ENCODE measurements at places on chromosomes 11 and 22.

DNA sequence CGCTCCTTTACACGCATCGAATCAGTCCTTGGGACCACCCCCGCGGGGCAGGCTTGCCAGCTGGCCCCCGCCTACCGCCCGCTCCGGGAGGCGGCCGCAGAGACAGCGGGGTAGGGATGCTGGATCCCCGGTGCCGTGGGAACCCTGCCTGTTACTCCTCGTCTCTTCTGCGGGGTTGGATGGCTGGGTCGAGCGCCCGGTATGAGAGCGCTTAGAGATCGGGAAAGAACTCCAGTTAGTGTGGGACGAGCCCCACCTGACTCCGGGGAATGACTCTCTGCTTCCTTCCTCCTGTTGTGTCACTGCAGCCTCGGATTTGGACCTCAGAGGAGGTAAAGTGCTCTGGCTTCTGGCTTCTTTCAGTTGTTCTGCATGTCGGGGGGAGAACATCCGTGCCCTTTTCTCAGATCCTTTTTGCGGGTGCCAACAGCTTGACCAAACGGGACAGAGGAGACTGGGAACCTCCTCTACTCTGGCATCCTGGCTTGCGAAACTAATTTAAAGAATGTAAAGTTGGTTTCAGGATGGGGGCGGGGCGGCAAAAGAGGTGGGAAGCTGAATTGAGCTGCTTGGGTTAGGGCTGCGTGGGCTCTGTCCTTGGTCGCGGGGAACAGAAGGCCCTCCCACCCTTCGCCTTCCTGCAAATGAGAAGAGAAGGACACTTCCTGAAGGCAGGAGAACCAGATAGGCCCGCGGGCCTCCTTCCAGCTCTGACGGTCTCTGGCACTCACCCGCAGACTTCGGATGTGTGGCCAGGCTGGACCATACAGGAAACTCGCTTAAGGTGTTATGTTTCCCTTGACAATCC, 938 bp downstream of the LAYN start:
- DNase-seq: no peak

GRCh38 chr11:828506-829175, 922 bp downstream of the CRACR2B start:
- no peak for DNase-seq

DNA sequence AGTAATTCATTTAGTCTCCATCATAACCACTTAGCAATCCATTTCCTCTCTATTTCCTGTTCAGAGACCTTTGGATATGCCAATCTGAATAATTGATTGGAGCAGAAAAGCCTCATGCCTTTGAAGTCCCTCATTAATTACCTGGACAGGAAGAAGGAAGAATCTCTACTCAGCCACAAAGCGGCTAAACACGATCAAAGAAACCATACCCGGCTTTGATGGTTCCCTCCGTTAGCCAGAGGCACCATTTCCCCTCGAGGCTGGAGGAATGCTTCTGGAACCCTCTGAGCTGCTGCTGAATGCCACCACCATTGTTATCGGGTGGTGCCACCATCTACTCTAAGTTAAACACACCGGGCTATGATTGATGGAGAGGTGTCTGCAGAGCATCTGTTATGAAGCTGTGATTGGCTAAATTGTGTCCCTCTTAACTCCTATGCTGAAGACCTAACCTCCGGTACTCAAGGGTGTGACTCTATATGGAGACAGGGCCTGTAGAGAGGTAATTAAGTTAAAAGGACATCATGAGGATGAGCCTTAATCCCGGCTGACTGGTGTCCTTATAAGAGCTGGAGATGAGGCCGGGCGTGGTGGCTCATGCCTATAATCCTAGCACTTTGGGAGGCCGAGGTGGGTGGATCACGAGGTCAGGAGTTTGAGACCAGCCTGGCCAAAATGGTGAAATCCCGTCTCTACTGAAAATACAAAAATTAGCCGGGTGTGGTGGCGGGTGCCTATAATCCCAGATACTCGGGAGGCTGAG, 168.6 kb downstream of the CTTN start:
- DNase-seq: no peak

DNA sequence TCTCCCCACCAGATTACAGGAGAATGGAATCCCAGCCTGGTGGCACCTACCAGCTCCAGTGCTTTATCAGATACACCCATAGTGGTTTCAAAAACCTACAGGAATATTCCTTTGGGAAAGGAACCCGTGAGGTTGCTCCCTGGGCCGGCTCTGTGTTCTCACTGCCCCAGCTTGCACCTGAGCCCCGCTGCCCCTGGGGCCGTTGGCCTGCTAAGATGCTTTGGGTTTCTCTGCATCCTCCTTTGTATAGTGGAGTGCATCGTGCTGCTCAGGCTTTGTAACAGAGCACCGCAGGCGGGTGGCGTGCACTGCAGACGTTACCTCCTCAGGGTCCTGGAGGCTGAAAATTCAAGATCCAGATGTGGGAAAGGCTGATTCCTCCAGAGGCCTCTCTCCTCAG, 414.1 kb downstream of the BRD1 start:
- no peak for DNase-seq

GRCh38 chr22:43600265-43600664, 188.5 kb downstream of the MPPED1 start:
- no peak for DNase-seq

GRCh38 chr11:73263640-73264039, 8.5 kb upstream of the P2RY6 start:
- no peak for DNase-seq

GRCh38 chr22:44224166-44224565, 43.4 kb downstream of the PARVG start:
- no peak for DNase-seq

GRCh38 chr22:39558254-39558727, 12.3 kb upstream of the CACNA1I start:
- DNase-seq: no peak

DNA sequence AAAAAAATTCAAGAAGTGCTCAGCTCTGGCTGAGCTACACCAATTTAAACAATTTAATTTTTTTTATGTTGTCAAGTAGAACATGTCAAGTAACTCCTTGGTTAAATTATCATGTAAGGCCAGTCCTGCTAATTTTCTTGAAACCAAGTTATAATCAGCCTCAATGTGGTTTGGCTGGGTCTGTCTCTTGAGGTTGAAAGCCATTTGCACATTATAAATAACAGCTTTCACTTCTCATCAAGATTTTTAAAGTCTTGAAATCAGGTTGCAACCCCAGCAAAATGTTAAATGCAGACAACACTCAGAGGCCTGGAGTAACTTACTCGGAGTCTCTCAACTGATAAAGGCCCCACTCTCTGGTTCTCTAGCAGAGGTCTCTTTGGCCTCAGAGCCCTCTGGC, 324.4 kb downstream of the BRD1 start:
- DNase-seq: no peak

DNA sequence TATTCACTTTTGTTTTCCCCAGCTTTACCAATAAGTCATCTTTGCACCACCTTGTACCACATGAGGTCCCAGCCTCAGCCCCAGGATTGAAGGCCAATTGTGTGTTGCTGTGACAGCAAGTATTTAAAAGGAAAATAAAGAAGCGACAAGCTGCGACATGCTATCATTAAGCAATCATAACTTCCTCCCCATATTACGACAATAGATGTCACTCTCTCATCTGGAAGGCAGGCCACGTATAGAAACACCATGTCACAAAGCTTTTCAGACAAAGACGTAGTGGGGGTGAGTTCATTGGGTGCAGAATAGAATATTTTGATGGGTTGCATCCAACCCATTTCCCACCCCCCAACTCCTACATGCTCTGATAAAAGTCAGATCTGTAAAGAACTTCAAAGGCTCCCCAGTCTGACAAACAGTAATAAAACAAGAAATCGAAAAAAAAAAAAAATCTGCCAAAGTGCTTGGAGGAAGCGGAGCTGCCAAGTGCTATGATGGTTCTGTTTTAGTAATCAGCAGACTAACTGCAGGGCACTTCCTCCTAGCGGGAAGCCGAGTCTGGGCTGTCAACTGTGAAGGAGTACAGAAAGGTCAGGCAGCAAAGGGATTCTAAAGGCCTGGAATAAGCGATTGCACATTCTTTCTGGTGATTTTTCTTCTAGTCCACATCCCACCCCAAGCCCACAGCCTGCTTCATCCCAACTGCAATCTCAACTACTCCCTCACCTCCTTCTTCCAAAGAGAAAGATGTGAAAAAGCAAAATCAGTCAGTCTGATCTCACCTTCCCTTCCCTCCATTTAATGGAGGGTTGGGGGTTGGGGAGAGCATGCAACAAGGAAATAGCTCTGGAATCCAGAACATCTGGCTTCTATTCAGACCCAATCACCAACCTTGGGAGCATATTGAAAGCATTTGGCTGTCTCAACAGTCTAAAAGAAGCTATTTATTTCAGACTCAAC, 131.4 kb upstream of the UBASH3B start:
- DNase-seq: no peak

GRCh38 chr22:46424496-46424895, 89.0 kb downstream of the TRMU start:
- DNase-seq: no peak

DNA sequence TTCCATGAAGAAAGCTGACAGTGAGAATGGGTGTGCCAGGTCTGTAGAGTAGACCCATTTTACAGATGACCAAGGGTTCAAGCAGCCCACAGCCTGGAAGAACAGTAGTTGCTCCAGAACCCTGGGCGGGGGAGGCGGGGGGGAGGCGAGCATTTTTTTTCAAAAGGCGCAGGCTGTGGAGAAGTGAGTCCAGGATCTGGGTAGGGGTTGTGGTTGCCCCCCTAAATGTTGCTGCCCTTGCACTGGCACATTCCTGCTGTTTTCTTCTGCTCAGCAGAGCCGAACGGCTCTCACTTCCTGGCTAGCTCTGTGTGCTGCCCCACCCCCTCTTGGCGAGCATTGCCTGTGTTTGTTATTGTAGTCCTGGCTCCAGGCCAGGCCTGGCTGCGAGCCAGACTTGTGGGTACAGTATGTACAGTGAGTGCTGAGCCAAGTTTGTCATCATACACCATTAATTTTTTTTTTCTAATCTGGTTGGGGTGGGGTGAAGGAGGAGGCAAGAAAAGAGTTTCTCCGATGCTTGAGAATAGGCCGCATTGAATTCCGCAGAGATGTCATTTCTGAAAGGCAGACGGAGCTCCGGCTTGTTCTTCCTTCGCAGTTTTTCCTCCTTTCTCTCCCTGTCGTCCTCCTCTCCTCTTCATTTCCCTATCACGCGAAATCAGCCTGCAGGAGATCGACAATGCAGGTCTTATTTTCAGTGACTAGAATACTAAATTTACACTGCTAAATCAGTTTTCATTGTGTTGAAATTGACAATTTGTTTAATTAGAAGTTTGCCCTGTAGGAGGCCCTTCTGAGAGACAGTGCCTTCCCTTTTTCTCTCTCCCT, 100.5 kb downstream of the ZBTB16 start:
- peak; percentile 78 for DNase-seq

DNA sequence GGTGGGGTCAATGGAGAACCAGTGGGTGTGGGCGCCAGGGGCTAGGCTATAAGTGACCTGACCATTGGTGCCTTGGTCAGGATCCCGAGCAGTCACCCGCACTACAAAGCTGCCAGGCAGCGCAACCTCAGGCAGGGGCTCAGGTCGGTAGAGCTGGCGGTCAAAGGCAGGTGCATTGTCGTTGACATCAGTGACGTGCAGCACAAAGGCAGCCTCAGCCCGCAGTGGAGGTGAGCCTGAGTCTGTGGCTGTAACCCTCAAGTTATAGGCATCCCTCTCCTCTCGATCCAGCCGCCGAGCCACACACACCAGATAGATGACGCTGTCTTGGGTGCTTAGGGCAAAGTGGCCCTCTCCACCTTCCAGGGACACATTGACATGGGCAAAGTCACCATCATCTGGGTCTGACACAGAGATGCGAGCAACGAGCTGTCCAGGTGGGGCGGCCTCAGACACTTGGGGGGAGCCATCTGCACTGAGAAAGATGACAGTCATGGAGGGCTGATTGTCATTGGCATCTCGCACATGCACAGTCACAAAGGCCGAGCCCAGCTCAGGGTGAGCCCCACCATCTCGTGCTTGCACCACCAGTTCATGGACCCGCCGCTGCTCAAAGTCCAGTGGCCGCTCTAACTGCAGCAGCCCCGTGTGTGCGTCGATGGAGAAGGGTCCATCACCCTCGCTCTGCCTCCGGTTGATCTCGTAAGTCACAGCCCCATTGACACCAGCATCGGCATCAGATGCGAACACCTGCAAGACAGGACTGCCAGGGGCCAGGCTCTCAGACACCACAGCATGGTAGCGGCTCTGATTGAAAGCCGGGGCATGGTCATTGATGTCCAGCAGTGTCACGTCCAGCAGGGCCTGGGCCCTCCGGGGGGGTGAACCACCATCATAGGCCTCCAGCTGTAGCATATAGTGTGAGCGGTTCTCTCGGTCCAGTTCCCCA, 15.3 kb downstream of the DCHS1 start:
- DNase-seq: no peak

DNA sequence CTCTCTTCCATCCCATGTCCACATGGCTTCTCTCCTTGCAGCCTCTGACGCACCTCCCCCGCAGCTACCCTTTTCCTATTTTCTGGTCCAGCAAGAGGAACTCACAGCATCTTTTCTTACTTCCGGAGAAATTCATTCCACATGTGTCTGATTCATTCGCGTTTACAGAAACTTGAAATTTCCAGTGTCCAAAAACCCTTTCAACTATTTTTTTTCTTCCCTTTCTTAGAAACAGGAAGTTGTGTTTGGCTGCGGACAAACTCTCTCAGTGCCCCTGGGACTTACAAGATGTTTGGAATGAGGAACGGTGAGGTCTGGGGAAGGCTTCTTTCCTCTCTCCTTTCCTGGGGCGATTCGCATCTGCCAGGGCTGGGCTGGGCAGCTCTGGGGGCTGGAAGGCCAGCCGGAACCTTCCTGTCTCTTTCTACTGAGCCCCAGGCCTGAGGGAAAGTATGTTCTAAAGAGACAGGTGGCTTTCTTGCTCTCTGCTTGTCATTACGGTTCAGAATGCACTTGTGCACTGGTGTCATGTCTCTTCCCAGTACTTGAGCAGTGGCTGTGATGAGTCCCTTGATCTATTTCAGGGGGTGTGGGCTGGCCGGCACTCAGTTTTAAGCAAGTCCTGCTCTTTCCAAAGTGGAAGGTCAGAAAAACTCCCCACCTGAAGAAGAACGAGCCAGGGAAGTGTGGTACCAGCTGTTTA, 27.5 kb downstream of the ADAMTS8 start:
- no peak for DNase-seq

DNA sequence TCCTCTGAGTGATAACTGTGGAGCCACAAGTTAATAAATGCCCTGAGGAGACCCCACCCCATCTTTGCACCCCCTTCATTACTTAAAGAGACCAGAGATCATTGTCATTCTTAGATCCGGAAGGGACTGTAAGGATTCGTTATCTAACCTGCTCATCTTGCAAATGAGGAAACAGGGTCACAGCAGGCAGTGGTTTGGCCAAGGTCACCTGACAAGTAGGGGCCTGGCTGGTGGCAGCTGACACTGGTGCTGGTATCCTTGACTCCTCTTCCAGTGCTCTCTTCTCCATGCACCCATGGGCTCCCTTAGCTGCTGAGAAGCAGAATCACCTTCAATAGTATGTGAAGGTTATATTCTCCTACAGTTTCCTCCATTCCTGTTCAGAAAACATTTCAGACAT, 151.6 kb downstream of the GRIK4 start:
- no peak for DNase-seq

GRCh38 chr11:107665018-107665417, 46.8 kb downstream of the SLN start:
- no peak for DNase-seq

DNA sequence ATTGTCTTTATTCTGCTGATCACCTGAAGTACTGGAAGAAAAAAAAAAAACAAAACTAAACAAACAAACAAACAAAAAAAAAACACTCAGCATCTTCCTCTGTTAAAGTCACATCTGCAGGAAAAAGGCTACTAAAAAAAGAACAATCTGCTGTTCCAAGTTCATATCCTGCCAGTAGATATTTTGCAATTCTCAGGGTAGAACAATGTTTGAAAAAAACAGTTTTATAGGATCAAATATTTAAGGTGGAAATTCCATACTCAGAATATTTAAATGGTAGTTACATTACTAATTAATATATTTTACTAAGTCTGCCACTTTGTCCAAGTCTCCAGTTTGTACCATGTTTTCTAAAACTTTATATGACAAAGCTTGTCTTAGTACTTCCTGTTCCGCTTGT, 175.2 kb downstream of the SBF2 start:
- no peak for DNase-seq
